GM12865 (cell line): ENCODE measurements at places on chromosomes 13 and 19.
A peak's percentile ranks its signal among the peaks of the same experiment; 100 is the strongest.

DNA sequence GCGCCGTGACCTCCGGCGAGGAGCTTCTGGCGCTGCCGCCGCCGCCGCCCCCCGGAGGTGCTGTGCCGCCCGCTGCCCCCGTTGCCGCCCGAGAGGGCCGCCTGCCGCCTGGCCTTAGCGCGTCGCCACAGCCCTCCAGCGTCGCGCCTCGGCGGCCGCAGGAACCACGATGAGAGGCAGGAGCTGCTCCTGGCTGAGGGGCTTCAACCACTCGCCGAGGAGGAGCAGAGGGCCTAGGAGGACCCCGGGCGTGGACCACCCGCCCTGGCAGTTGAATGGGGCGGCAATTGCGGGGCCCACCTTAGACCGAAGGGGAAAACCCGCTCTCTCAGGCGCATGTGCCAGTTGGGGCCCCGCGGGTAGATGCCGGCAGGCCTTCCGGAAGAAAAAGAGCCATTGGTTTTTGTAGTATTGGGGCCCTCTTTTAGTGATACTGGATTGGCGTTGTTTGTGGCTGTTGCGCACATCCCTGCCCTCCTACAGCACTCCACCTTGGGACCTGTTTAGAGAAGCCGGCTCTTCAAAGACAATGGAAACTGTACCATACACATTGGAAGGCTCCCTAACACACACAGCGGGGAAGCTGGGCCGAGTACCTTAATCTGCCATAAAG, 4.8 kb downstream of the PDX1 start:
- DNase-seq = no peak

DNA sequence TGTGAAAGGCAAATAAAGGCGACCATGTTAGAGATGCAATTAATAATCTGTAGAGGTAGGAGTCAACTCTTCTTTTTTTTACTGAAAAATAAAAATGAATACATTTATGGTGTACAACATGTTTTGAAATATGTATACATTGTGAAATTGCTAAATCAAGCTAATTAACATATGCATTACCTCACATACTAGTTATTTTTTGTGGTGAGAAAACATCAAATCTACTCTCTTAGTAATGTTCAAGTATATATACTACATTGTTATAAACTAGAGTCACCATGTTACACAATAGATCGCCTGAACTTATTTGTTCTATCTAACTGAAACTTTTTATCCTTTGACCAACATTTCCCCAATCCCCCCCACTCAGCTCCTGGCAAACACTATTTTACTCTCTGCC, 143.2 kb downstream of the POU4F1 start:
- no peak for DNase-seq

- DNase-seq = no peak
Measured at GRCh38 chr19:12494260-12494860, 9.7 kb upstream of the ZNF709 start.

- DNase-seq = no peak
Measured at GRCh38 chr19:40888191-40888590, 6.2 kb upstream of the CYP2A7 start.

GRCh38 chr19:18392417-18392816, 5.0 kb downstream of the LRRC25 start:
- DNase-seq = no peak

DNA sequence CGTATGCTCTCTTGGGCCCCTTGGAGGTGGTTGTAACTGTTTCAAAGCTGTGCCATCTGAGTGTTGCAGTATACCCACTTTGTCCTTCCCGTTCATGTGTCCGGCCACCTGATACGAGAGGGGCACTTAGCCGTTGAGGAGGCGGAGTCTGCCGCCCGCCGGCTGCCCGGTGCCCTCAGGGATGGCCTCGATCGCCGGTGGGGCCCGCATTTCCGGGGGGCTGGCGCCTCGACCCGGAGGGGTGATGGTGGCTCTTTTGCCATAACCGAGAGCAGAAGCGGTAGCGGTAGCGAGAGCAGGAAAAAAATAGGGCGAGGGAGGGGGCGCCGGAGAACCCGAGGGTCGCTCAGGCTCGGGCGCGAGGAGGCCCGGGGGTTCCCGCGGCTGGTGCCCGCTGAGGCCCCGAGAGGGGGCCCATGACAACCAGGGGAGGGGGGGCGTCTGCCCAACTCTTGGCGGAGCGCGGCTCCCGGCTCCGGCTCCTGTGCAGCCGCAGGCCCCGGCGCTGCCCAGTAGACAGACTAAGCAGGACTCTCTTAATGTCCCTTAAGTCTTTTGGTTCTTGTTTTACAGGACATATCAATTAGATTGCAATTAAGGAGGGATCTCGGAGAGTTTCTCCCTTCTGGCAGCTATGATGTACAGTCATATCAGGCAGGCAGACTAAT, 342.7 kb upstream of the SGCG start:
- DNase-seq = no peak

GRCh38 chr19:32404213-32404932, 1.2 kb upstream of the DPY19L3 start:
- DNase-seq = peak; percentile 16

DNA sequence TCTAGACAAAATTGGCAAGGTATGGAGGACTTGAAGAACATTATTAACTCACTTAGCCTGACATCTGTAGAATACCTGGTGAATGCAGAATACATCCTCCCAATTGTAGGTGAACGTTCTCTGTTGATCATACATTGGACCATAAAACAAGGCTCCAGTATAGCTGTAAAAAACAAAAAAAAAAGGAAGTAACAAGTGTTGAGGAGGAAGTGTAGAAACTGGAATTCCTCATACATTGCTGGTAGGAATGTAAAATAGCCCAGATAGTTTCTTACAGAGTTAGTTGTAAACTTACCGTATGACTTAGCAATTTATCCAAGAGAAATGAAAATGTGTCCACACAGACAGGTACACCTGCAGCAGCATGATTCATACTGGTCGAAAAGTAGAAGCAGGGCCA, 44.8 kb downstream of the TSSK6 start:
- DNase-seq = no peak

DNA sequence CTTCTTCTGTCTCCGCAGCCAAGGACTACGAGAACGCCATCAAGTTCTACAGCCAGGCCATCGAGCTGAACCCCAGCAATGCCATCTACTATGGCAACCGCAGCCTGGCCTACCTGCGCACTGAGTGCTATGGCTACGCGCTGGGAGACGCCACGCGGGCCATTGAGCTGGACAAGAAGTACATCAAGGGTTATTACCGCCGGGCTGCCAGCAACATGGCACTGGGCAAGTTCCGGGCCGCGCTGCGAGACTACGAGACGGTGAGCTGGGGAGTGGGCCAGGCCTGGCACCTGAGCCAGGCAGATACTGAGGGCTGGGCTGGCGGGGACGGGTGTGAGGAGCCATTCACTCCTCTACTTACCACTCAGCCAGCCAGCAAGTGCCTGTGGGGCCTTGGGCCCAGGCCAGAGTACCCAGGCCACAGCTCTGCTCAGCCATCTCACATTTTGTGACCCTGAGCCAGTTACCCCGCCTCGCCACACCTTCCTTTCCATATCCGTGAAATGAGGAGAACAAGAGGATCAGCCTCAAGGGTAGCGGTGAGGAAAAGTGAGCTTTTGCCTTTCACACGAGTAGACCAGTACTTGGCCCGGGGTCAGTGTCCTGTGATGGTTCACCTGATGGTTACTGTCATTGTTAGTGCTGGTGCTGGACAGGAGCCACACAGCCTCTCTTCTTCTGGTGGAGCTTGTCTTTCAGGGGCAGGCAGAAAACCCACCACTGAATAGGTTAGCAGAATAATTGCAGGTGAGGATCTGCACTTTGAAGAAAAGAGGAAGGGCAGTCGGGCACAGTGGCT, 7.0 kb downstream of the PPP5C start:
- no peak for DNase-seq

DNA sequence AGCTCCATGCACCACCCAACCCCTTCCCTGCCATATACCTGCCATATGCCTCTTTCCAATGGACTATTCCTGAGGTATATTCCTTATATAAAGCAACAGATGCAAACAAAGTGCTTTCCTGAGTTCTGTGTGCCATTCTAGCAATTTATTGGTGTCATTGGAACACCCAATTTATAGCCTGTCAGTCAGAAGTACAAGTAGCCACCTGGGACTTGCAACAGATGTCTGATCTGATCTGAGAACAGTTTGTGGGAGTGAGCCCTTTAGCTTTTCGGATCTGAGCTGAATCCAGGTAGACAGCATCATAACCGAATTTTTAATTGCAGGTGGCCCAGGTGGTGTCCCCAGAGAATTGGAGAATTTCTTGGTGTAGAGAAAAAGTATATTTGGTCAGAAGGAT, 963 bp upstream of the FPR3 start:
- DNase-seq = no peak

GRCh38 chr13:114017028-114017630, 43.3 kb upstream of the C13orf46 start:
- DNase-seq = no peak

- DNase-seq = no peak
Measured at GRCh38 chr19:40617961-40618360, 16.8 kb downstream of the LTBP4 start.

DNA sequence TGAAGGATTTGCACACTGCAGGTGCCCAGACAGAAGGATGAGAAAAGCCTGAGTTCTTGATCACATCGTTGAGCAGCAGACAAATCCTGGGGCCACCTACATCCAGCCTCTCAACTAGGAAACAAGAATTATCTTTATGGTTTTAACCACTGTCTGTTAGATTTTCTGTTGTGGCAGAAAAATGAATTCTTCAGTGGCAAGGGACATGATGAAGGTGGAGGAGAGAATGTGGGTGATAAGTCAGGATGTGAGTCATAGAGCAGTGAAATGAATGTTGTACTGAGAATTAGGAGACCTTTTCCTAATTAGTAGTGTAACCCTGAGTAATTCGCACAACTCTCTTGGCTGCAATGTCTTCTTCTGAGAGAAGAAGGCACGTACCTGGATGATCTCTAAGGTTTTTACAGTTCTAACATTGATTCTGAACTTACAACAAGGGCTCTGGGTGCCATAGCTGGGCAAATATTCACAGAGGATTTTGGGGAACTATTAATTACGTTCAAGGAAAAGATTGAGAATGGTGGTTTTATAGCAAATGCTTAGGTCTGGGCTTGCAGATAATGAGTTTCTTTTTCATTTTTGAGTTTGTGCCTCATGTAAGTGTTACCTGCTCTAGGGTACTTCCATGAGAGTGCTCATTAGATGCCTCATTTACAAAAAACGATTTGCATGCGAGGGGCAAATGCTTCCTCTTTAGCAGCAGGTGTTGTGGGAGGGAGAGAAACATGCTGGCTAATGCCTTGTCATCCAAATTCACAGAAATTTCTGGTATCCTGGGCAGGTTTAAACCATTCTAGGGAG, 111.0 kb upstream of the KL start:
- peak; percentile 55 for DNase-seq

- DNase-seq = no peak
Measured at GRCh38 chr19:5150902-5151741, 182.2 kb downstream of the KDM4B start.

- DNase-seq = no peak
Measured at GRCh38 chr19:16377521-16377920, 52.9 kb downstream of the KLF2 start.

- peak; percentile 75 for DNase-seq
Measured at GRCh38 chr19:588093-588740, 1.5 kb upstream of the HCN2 start.

- no peak for DNase-seq
Measured at GRCh38 chr13:40193286-40194223, 472.9 kb downstream of the FOXO1 start.

DNA sequence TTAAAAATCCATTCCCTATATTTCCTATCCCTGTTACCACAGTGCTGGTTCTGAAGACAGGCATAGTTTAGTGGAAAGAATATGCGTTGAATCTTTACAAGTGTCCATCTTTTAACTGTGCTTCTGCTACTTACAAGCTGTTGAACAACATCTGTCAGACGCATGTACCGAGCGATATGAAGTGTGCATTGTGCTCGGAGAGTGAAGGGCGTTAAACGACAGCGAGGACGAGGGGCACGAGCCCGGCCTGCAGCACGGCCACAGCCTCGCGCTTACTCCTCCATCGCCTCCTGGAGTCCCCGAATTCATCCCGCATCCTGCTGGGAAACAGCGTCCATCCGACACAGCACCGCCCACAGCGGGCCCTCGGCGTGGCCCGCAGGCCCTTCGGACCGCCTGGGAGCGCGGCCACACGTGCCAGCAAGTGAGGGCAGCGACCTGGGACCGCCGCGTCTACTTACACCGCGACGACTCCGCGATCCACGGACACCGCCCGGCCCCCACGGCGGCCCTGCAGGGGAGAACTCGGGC, 514 bp downstream of the PCID2 start:
- peak; percentile 38 for DNase-seq

DNA sequence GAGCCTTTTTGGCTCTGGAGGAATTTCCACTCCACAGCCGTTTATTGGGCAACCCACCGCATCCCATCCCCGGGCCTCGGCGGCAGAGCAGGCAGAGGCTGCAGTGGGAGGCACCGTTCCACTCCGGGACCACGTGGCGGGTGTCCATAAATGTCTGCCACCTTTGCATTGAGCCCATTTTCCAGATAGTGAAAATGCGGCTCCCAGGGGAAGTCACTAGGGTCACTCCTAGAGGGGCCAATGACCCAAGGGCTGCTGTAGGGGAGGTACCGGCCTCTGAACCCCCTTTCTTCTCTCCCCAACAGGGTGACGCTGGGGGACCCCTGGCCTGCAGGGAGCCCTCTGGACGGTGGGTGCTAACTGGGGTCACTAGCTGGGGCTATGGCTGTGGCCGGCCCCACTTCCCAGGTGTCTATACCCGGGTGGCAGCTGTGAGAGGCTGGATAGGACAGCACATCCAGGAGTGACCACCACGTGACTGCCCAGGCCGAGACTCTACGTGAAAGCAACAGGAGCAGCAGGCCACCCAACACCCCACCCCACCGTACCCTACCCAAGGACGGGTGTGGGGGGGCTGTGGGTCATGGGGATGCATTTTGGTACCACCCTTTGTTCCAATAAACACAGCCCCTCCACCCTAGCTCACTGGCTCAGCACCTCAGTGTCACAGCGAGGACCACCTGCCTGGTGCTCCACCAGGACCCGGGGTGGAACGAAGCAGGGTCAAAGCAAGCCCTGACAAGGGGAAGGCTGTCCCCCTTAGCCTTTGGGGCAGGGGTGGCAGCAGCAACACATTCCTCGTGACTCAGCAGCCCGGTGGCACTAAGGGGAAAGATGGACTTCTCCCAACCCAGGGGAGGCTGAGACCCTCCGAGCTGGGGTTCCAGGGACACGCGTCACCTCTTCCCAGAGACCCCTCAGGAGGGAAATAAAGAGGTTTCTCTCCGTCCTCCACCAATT, 1.5 kb downstream of the TIMM13 start:
- no peak for DNase-seq

DNA sequence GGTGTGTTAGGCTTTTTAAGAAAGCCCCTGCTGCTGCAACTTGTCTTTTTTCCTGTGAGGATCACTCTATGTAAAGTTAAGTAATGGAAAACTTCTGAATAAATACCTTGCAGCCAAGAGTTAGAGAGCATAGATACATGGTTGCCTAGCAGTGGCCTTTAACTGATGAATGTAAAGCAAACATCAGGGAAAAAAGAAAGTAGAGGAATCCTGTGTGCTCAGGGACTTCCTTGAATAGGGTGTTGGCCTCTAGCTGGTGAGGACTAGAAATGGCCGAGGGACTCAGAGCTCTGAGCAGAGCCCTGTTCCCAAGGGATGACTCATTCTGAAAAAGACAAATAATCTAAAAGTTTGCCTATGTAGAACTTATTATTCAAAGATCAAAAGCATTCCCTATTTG, 135.7 kb downstream of the MIPEP start:
- peak; percentile 22 for DNase-seq

- no peak for DNase-seq
Measured at GRCh38 chr13:20305587-20305986, 73.5 kb upstream of the GJB6 start.
